MG63 (cell line): ENCODE measurements at places on chromosomes 6 and 20.

- no peak for DNase-seq
Measured at GRCh38 chr20:59576216-59576953, 28.0 kb upstream of the PHACTR3 start.

DNA sequence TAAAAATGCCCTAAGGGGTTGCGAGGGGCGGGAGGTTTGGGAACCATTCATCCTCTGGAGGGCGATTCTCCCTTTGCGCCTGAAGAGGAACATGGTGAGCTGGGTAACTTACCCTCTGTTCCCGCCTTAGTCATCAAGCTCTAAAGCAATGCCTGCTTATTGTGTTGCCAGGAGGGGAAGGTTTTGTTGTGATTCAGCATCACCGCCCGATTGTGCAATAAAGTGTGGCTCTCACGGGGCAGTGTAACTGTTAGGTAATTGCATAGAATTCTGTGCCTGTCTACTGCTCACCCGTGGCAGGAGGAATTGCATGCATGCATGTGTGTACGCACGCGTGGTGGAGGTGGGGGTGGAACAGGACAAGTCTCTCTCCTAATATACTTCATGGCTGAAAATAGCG is 95.5 kb upstream of the AGPAT4 start:
- DNase-seq: peak; percentile 87

GRCh38 chr6:80566361-80566760 is 459.9 kb downstream of the BCKDHB start:
- no peak for DNase-seq

GRCh38 chr6:68238097-68238601 is 396.9 kb upstream of the ADGRB3 start:
- DNase-seq: no peak

DNA sequence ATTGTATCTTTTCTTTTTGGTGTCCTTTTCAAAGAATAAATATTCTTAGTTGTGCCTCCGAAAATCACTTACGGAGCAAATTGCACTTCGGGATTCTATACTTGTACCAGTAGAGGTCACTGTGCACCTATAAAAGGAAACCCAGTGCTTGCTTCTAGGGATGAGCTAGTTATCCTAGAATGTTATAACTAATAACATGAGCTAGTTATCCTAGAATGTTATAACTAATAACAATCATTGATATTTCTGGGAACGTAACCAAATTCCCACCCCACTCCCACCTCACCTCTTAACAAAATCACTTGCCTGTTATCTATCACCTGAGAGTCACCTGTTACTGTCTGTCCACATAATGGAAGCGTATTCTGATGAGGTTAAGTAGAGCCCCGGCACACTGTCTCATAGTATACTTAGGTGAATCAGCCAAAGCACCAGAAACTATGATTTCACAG is 126.9 kb upstream of the TIAM2 start:
- DNase-seq: no peak

- DNase-seq: peak; percentile 59
Measured at GRCh38 chr20:18524646-18525045, 16.9 kb downstream of the SEC23B start.

DNA sequence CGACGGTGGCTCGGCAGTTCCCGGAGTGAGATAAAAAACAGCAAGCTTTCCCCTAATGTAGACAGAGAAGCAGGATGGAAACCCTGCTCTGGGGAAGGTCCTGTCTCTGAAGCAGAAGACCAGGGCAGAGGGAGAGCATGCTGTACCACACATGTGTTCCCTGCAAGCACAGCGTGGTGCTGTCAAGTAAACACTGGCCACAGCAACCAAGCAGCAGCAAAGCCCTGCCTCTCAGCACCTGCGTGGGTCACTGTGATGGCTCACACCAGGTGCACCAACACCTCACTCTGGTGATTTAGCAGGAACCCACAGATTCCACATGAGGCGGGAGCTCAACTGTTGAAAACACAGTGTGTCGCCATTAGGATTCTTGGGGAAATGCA is 65.2 kb upstream of the TXNDC5 start:
- DNase-seq: no peak

DNA sequence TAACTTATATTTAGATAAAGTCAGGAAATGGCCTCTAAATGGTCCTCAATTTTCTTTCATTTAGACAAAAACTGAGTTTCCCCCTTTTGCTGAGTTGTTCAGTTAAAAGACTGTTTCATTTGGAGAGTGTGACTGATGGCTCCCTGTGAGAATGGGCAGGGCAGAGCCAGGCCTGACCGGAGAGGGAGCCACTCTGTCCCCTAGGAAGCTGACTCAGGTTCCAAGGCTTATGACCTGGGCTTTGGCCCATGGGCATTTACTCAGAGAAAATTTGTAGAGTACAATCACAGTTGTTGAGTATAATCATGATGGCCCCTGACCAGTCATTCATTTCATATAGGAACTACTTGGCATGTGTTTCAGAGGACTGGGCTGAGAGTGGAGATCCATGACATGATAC is 37.0 kb upstream of the AIG1 start:
- no peak for DNase-seq
